ENCODE measurements at places on chromosomes 5 and 9. TPM values are rescaled to one million over a fixed set of nuclear protein-coding genes. Genes with fewer than 3 reads are reported as not detected.

- no peak overlapping the region for H3K27ac ChIP-seq
- no peaks in the 10 kb centered on the region for H3K27me3 ChIP-seq
- H3K4me1 ChIP-seq = peaks cover 10% of the 10 kb centered on the region
- DNase-seq = no peak
- H3K4me3 ChIP-seq = no peak overlapping the region
Observed at GRCh38 chr9:33236571-33236970, 3.4 kb upstream of the SPINK4 start.

GRCh38 chr9:84699984-84700383 is 30.5 kb downstream of the NTRK2 start:
- DNase-seq = no peak
- H3K4me3 ChIP-seq = no peak overlapping the region
- H3K27ac ChIP-seq = no peak overlapping the region
- no peaks in the 10 kb centered on the region for H3K36me3 ChIP-seq
- H3K27me3 ChIP-seq = no peaks in the 10 kb centered on the region
- no peaks in the 10 kb centered on the region for H3K4me1 ChIP-seq

GRCh38 chr9:98215821-98216220 is 23.4 kb upstream of the CORO2A start:
- DNase-seq = no peak
- H3K36me3 ChIP-seq = peaks cover 86% of the 10 kb centered on the region
- H3K4me3 ChIP-seq = no peak overlapping the region
- H3K27me3 ChIP-seq = no peaks in the 10 kb centered on the region
- H3K4me1 ChIP-seq = peaks cover 4% of the 10 kb centered on the region

The PCDHB9 gene
- total RNA-seq = 3.0 TPM

The SLC23A1 gene
- total RNA-seq = 1.4 TPM

Data from lower lobe of right lung (tissue), 2 donors.